ENCODE measurements at places on chromosomes 2 and 18.
A peak's percentile ranks its signal among the peaks of the same experiment; 100 is the strongest.

DNA sequence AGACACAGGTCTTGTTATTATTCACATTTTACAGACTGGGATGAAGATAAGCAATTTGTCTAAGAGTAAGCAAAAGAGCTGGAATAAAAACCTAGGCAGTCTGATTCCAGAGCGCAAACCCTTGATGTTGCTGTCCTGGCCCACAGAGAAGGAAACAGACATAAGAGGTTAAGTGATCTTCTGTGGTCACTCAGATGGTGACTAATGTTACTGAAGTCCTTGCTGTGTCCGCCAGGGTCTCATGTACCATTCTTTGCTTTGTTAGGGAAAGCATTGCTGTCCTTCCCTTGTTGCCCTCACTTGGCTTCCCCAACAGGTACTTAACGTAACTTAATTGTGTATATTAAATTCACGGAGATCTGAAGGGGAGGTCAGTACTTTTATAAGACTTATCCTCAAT, 14.9 kb upstream of the FAP start:
- DNase-seq = no peak

GRCh38 chr18:46719388-46719787, 37.5 kb downstream of the ST8SIA5 start:
- DNase-seq = no peak

DNA sequence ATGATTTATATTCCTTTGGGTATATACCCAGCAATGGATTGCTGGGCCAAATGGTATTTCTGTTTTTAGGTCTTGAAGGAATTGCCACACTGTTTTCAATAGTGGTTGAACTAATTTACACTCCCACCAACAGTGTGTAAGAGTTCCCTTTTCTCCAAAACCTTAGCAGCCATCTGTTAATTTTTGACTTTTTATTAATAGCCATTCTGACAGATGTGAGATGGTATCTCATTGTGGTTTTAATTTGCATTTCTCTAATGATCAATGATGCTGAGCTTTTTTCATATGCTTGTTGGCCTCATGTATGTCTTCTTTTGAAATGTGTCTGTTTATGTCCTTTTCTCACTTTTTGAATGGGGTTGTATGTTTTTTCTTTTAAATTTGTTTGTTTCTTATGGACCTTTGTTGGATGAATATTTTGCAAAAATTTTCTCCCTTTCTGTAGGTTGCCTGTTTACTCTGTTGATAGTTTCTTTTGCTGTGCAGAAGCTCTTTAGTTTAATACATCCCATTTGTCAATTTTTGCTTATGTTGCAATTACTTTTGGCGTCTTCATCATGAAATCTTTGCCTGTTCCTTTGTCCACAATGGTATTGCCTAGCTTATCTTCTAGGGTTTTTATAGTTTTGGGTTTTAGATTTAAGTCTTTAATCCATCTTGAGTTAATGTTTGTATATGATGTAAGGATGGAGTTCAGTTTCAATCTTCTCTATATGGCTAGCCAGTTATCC, 119.7 kb upstream of the XIRP2 start:
- no peak for DNase-seq

DNA sequence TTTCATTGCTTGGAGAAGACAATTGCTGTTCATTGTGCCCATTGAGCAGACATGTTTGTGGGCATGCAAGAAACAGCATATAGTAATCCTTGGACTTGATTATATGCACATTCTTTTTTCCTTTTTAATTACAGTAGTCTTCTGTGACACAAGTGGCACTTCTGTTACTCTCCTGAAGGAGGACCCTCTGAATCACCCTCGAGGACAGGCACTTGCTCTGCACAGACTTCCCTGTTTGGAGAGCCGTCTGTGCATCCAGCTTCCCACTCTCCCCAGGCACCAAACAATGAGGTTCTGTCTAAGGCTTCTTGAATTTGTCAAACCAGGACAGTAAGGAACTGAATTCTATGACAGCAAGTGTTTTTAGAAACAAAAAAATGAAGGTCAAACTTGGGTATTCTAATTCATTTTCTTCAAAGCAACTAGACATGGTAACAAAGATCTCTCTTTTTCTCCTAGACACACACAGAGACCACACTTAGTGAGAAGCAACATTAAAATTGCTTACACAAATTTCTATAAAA, 844.6 kb upstream of the ID2 start:
- no peak for DNase-seq

DNA sequence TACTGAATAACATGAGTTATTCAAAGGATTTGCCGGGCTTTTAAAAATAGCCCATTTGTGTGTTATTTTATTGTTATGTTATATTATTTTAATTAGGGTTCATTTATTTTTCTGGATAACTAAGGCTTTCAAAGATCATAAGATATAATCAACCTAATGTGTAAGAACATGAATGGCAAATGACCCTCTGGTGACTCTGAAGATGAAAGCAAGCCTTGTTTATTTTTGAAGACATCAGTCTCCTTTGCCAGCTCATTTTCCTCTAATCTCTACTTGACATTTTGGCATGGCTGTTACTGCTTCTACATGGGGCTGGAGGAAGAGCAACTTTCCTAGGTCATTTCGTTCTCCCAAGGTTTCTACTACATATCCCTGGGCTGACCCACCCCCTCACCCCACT, 10.6 kb downstream of the FAP start:
- DNase-seq = no peak

DNA sequence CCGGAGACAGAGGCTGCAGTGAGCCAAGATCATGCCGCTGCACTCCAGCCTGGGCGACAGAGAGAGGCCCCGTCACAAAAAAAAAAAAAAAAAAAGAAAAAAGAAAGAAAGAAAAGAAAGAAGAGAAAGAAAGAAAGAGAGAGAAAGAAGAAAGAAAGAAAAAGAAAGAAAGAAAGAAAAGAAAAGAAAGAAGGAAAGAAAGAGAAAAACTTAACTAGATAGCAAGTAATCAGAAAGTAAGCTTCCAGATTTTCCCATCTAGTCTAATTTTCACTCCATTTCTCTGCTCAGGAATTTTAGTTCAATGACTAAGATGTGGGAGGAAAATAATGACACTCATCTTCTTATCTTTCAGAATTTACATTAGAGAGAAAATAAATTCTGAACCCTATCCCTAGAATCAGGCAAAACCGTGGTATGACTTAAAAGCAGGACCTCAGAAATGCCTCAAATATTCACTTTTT, 2.4 kb downstream of the GFPT1 start:
- no peak for DNase-seq

GRCh38 chr2:171814883-171815282, 79.2 kb downstream of the SLC25A12 start:
- no peak for DNase-seq

- DNase-seq = no peak
Observed at GRCh38 chr18:2409906-2410305, 161.4 kb downstream of the METTL4 start.

DNA sequence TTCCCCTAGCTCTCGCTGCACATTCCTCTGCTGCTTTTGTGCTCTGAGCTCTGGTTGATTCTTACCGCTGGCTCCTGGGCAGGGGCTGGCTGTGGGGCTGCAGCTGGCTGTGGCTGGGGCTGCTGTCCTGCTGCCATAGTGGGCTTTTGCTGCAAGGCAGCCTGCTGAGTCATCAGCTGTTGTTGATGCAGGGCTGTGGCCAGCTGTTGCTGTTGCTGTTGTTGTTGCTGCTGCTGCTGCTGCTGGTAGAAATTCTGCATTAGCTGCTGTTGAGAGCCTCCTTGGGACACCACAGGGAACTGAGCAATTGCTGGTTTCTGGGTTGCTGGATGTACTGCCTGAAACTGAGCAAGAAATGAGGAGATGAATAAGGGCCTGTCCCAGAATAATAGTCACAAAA, 77.2 kb upstream of the NFU1 start:
- DNase-seq = peak; percentile 75

GRCh38 chr2:69644506-69644979, 1.0 kb upstream of the AAK1 start:
- no peak for DNase-seq

GRCh38 chr2:64455545-64455944, 1.6 kb downstream of the LGALSL start:
- DNase-seq = no peak

- DNase-seq = no peak
Observed at GRCh38 chr18:10045296-10045891, 131.6 kb downstream of the VAPA start.

DNA sequence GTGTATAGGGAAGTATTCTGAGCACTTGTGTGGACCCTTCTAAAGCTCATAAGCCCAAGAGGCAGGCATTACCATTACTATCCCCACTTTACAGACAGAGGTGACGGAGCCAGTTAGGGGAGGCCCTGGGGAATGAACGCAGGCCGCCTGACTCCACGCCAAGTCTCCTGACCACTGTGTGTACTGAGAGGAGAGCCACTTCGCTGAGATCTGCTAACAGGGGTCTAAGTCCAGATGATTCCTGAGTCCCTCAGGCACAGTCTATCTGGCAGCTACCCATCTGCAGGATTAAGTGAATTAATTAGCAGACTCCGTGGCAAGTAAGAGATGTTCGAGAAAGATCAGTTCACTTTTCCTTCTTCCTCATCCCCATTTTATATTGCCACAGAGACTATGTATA, 13.7 kb downstream of the CYB5A start:
- DNase-seq = no peak

DNA sequence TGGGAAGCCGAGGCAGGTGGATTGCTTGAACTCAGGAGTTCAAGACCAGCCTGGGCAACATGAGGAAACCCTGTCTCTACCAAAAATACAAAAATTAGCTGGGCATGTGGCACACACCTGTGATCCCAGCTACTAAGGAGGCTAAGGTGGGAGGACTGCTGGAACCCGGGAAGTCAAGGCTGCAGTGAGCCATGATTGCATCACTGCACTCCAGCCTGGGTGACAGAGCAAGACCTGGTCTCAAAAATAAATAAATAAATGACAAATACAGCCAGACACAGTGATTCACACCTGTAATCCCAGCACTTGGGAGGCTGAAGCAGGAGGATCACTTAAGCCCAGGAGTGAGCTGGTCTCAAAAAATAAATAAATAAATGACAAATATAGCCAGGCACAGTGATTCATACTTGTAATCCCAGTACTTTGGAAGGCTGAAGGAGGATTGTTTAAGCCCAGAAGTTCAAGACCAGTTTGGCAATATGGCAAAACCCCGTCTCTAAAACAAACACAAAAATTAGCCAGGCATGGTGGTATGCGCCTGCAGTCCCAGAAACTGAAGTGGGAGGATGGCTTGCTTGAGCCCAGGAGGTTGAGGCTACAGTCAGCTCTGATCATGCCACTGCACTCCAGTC, 6.2 kb downstream of the KANSL3 start:
- DNase-seq = no peak

DNA sequence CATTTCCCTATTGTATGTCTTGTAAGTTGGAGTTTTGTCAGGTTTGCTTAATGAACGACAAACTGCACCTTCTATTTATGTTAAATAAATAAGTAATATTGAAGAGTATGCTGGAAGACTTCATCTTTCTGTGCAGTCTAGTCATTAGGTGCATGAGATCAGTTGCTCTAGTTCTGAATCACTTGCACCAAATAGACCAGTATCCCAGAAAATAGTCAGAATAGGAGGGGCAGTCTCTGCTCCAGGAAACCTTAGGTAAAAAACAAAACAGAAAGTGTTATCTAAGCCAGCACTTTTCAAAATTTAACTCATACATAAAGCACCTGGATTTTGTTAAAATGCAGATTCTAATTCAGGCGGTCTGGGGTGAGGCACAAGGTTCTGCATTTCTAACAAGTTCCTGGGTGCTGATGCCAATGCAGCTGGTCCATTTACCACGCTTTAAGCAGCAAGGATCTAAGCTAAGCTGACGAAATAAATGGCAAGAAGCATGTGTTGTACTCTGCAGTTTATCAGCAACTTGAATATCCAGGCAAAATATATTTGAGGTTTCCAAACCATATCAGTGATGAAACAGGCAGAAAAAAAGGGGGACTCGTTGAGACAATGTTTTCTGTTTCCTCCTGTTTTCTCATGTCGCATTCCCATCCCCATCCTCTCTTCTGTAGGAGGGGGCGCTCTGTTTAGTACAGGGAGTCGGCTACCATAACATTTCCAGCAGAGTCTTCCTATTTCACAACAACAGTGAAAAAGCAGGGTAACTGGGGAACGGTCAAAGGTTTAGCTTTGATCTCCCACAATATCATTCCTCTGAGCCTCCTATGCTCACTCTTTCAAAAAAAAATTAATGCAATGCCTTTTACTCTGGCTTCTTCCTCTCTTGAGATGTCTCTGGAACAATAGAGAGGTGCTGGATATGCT, 106.4 kb downstream of the MBD2 start:
- no peak for DNase-seq

DNA sequence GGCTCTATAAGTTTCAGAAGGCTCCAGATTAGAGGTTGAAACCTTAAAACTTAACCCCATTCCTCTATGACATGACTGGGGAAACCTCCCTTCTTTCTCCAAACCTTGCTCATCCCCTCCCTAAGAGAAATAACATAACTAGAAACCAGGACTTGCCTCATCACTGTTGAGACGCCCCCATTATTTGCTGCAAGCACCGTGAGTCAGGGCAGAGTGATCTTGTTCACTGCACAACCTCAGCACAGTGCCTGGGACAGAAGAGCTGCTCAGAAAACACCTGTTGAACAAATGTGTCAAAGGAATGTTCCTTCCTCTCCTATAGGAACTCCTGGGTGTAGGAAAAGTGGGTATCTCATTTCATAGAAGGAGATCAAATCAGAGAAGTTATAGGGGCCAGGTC, 132.7 kb upstream of the CTAGE1 start:
- no peak for DNase-seq

GRCh38 chr18:79875931-79876461, 75.5 kb downstream of the SLC66A2 start:
- no peak for DNase-seq

DNA sequence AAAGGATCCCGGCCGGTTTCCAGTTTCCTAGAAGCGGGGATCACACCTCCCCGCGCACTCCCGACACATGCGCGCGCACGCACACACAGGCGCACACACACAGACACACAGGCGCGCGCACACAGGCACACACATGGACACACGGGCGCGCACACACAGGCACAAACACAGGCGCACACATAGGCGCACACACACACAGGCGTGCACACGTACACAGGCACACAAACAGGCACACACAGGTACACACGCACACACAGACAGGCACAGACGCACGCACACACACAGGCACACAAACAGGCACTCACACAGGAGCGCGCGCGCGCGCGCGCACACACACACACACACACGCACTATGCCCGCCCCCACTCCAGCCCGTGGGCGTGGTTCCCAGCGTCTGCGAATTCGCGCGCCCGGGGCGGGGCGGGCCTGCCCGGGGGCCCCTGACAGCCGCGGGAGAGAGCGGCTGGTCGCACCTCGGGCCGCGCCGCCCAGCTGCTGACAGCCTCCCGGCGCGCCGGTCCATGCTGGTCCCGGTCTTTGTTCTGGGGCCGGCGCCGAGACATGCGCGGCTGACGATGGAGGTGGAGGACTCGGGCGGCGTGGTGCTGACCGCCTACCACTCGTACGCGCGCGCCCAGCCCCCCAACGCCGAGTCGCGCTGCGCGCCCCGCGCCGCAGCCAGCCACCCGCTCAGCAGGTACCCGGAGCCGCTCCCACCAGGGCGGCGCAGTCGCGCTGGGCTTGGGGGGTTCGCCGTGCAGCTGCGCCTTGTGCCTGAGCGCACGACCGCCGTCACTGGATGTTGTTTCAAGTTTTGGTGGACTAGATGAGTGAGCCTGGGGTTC, at the start of gene ARHGAP28:
TSS of gene ARHGAP28 (plus strand) at position 470 of the 845 bp plus-strand sequence. CDS start at position 576, 106 bp downstream.
- DNase-seq = peak; percentile 95
